ENCODE measurements at places on chromosomes 5 and 9.

DNA sequence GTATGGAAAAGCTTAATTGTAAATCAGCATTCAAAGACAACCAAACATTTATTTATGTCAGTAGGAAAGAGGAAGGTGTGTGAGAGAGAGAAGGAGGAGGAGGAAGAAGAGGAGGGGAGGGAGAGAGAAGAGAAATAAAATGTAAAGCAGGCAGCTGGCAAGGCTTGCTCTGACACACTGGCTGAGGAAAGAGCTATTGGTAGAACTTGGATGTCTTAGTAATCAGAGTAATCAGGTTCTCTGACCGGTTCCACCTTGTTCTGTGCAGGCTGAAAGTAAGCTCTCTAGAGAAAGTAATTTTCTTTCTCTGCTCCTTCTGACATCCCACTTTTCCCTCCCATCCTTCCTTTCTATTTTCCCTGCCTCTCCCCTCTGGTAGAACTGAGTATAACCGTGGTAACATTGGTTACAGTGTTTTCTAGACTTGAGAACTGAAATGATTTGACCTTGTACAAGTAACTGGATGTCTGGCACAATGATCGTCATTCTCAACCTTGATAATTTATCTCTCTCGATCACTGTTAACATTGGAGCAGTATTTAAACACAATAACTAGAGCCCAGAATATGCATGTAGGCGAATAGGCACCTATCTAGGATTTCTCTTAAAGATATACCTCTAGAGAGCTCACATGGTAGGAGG is 33.3 kb downstream of the TLE4 start:
- DNase-seq = no peak

DNA sequence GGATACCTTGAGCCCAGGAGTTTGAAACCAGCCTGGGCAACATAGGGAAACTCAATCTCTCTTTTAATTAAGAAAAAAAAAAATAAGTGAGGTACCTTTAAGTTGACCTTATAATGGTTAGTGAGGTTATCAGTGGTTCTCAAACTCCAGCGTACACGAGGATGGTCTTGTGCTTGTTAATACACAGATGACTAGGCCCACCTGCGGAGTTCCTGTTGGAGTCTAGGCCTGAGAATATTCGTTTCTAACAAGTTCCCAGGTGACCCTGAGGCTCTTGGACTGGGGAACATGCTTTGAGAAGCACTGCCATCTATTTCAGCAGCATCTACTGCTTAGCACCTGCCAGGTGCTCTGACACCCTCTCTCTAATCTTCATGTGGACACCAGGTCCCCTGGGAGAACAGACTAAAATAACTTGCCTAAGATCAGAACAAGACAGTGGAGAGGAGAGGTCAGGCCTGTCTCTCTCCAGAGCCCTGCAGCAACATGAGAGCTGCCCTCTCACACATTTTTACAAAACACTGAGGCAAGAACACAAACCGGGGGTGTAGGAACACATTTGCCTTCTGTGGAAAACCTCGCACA is 24.6 kb downstream of the TLE1 start:
- no peak for DNase-seq

DNA sequence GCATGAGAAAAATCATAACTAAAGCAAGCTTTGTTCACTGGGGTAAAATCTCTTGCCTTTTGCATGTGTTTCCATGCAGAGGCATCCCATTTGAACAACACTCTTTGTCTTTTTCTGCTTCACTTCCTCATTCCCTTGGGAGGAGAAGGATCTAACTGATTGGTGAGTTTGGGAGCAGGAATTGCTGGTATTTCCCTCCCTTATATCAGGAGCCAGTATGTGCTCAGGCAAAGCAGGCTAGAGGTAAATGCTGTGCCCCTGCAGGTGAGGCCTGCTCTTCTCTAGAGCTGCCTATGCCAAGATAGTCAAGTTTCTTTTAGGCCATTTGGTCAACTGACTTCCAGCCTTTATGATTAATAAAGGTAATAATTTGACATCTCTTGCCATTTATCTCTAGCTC is 179.9 kb downstream of the COX7C start:
- DNase-seq = no peak

GRCh38 chr5:128234928-128235641 is 151.5 kb downstream of the SLC12A2 start:
- DNase-seq = no peak

DNA sequence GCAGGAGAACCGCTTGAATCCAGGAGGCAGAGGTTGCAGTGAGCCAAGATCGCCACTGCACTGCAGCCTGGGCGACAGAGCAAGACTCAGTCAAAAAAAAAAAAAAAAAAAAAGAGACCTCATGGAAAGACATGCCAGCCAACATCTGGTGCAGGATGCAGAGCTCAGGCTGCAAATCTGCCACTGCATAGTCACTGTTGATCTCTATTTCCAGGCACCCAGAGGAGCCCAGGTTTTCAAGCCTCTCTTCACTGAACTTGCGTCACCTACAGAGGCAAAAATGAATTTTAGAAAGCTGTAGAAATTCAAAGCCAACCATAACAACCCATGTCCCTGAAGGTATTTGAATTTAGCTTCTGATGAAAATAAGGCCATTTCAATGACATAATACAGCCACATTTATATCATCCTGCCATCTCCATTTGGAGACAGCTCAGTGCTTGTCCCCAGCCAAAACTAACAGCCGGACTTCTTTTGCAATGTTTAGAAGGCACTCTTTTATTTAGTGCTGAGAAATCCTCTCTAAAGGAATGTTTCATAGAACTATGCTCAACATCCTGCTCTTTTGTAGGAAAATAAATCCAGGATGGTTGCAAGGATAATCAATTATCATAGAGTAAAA is 113.3 kb downstream of the SNX18 start:
- no peak for DNase-seq
